ENCODE measurements at places on chromosomes 1 and 21.
A peak's percentile ranks its signal among the peaks of the same experiment; 100 is the strongest.

- DNase-seq: no peak
These were observed 128.5 kb upstream of the POU3F1 start for GRCh38 chr1:38175121-38175520.

DNA sequence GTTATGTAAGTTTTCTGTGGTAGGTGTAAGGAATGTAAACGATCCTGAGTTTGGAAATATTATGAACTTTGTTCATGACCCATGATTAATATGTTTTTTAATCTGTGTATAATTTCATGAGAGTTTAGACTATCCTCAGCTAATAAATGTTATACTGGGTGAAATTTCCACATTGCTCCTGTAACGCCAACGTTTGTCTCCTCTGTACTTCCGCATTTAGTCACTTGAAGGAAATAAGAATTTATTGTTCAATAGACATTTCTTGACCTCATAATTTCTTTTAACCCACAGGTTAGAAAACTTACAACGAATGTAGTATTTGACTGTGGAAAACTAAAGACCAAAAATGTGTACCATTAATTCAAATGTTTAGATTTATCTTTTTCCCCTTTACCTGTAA lies 876 bp downstream of the KCNJ15 start:
- DNase-seq: no peak

DNA sequence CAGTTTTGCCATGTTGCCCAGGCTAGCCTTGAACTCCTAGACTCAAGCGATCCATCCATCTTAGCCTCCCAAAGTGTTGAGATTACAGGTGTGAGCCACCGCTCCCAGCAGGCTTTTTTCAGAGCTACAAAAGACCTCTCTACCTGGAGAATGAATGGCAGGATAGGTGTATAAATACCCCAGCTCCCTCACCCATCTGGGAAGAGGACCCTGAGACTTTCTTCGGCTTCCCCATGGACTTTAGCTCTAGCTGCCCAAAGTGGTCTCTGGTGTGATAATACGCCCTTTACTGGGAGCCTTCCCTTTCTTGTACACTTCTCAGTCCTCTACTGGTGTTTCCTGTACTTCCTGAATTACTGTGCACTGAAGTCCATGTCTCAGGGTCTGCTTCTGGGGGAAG lies 60.6 kb downstream of the PTP4A2 start:
- DNase-seq: no peak

DNA sequence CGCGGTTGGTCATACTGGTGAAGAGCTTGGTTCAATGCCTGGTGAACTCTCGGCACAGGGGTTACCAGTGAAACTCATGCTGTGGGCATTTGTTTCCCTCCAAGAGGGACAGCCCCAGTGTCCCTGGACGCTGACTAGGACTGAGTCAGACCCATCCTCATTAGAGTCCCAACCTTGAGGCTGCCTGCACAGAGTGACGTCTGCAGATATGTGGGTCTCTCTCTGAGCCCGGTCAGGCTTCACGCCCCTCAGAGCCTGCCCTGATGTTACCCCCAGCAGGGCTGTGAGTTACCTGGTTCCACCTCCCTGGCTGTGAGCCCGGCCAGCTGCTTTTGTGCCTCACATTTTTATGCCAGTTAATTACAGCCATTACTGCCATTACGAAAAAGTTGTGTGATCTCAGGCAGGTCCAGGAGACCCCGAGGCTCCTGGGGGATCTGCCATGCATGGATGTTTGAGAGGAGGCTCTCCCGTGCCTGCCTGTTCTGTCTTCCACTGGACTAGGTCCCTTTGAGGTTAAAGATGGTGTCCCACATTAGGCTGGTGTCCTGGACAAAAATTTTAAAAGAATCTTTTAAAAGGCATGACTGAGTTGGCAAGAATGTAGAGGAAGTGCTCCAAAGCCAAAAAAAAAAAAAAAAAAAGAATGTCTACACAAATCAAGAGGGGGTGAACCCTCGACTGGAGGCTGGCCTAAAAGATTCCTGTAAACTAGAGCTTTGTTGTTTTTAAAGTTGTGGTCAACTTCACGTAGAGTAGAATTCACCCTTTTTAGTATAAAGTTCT lies 36.6 kb upstream of the PADI1 start:
- no peak for DNase-seq

DNA sequence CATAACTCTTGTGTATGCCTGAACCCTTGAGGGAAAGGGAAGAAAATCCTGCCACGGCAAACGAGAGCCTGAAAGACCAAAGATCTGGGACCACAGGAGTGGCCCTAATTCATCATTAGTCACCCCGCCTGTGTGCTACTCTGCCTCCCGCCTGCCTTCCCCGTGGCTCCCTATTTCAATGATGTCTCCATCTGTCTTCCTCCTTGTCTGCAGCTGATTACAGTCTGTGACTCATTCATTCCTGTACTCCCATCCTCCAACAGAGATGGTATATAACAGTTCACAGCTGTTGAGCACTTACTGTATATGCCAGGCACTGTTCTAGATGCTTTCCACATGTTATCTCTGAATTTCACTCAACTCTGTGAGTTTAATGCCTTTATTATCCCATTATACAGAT lies 96.6 kb downstream of the SEC16B start:
- DNase-seq: no peak

GRCh38 chr1:242613266-242613815 lies 88.8 kb upstream of the PLD5 start:
- no peak for DNase-seq

- no peak for DNase-seq
These were observed 51.0 kb downstream of the MYSM1 start for GRCh38 chr1:58648842-58649241.

GRCh38 chr1:187306710-187307415 lies 478.1 kb downstream of the PLA2G4A start:
- no peak for DNase-seq

DNA sequence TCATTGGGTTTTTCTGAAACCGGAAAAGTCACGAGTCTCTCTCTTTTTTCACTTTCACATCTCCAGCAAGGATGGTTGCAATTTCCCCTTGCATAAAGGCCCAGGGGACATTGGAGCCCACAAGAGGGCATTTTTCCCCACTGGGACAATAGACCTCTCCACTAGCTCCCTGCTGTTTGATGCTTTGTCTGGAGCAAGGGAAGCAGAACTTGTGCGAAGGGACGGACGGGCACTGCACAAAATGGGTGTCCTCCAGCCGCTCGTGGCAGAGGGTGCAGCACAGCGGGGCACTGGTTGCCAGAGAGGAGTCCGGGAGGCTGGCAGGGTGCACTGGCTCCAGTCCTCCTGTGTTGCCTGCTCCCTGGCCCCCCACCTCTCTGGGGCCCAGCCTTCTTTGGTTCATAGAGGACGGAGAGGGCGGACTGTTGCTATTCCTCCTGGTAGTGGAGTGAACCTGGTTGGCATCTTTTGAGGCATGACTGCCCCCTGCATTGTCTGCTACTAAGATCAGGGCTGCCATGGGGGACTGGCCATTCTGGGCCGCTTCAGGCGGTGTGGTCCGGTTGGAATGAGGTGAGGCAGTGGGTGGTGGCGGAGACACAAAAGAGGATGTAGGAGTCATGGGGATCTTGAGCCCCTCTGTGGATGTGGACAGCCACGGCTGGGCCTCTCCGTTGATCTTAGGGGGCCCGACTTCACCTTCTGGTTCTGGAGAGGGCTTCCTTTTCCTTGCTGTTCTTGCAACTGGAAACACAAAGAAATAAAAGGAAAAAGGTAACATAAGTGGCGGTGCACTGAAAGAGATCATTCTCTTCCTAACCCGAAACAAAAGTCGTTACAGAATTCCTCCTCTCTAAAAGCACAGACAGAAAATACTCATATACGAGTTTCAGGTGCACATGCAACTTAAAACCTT lies 2.6 kb downstream of the IRF2BP2 start:
- DNase-seq: peak; percentile 71

GRCh38 chr1:67469431-67469830 lies 39.2 kb upstream of the SERBP1 start:
- no peak for DNase-seq

DNA sequence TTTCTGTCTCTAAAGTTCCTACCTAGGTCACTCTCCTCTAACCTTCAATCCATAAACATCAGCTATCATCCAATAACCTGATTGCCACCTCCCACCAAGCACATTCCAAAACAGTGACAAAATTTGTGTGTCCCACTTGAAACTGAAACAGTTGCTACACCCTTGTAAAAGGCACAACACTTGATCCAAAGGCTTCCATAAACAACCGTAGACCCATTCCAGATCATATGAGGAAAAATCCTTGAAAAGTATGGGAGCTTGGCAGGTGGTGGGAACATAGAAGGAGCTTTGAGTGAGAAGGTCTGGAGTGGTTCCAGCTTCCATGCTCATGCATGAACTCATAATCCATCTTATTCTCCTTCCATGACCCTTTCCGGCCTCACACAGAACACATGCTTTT lies 82.0 kb upstream of the ATP1A1 start:
- no peak for DNase-seq

- DNase-seq: no peak
These were observed 271.9 kb downstream of the HHAT start for GRCh38 chr1:210600421-210601159.

DNA sequence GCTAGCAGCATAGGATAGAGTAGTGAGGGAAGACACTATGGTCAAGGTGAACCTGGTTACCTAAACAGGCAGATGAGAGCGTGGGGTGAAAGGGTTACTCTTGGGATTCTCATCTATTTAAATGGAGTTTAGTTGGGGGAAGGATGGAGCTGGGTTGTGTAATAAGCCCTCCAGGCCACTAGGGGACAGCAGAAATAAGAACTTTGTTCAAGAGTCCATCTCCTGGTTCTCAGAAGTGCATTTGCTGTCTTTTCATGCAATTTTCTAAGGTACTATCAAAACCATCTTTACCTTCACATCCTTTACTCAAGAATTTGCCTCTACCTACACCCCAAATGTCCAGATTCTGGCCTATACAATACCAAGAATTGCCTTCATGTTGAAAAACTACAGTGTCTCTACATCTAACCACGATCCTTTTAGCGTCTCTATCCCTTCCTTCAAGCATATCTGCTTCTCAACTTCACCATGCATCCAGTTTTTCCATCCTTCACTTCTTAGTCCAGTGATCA lies 28.0 kb downstream of the SLAMF1 start:
- peak; percentile 43 for DNase-seq

DNA sequence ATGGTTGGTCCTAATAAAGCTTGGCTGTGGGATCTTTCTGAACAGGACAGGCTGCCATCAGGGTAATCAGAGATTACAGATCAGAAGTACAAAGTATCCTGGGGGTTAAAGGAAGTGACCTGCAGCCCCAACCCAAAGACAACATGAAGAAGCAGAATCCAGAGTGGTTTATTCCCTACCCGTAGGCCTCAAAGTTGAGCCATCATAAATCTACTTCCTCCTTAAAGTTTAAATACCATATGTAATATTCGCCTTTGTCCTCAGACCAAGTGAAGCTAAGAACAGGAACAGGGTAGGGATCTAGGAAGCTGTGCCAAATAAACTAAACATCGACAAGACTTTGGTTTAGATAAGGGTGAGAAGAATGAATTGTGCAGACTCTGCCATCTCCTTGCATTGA lies 15.9 kb upstream of the DHX9 start:
- DNase-seq: no peak

- peak; percentile 66 for DNase-seq
These were observed 17.6 kb downstream of the FCRL4 start for GRCh38 chr1:157580179-157580827.

- no peak for DNase-seq
These were observed 106.0 kb downstream of the PTPRU start for GRCh38 chr1:29342351-29342750.

DNA sequence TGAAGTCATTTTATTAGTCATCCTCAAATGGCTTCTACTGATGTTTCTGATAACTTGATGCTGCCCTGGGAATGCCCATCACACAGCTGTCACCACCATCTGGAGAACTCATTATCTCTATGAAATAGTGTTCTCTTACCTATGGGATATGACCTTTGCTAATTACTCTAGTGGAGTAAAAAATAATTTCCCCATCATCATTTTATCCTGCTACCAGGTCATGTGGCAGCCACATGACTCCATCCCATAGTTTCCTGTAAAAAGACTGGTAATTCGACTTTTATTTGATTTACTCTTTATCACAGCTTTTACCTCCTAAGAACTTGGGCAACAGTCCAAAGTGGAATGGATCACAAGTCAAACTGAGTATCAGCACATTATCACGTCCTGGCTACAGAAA lies 76.1 kb upstream of the USP25 start:
- DNase-seq: no peak

GRCh38 chr1:245583081-245583480 lies 428.3 kb downstream of the KIF26B start:
- DNase-seq: no peak

GRCh38 chr1:227889047-227889862 lies 58.5 kb downstream of the WNT9A start:
- peak; percentile 60 for DNase-seq

DNA sequence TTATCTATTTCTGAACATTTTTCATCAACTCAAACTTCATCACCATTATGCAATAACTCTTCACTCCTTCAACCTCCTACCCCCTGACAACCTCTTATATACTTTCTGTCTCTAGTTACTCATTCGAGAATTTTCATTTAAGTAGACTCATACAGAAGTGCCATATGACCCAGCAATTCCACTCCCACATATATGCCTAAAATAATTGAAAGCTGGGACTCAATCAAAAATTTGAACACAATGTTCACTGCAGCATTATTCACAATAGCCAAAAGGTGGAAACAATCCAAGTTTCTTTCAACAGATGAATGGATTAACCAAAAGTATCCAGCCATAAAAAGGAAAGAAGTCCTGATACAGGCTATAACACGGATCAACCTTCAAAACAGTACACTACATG lies 24.1 kb downstream of the COL11A1 start:
- no peak for DNase-seq

DNA sequence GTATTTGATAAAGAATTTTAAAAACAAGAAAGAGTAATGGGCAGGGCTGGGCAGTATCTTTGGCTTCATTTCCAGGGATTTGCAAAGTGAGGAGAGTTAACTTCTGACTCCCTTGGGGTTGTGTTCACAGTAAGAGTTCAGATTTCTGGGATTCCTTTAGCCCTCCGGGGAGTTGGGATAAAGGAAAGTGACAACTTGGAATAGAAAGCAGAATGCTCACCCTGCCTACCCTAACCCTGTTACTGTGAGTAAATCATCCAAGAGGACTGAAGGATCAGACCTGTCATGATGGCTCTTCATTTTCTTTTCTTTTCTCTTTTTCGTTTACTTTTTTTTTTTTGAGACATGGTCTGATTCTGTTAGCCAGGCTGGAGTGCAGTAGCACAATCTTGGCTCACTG lies 76.1 kb downstream of the CACHD1 start:
- no peak for DNase-seq

GRCh38 chr1:61636814-61637213 lies 88.1 kb downstream of the TM2D1 start:
- DNase-seq: no peak

DNA sequence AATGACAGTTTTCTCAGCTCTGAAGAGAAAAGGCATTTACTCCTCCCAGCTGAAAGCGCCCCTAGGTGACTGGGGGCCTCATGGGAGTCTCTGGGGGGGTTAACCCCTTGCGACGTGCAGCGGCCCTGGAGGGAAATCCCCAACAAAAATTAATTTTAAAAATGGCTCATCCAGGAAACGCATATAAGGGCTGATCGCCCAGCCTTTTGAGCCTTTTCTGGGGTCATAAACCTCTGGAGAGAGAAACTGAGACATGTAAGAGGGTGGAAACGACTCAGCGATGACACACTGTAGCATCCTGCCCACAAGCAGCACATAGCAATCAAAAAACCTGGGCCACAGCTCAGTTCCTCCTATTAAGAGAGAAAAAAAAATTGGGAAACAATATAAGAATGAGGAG lies 20.4 kb upstream of the HPDL start:
- no peak for DNase-seq

Data from erythroblast (primary cell).